ENCODE measurements at places on chromosomes 7 and 10.

DNA sequence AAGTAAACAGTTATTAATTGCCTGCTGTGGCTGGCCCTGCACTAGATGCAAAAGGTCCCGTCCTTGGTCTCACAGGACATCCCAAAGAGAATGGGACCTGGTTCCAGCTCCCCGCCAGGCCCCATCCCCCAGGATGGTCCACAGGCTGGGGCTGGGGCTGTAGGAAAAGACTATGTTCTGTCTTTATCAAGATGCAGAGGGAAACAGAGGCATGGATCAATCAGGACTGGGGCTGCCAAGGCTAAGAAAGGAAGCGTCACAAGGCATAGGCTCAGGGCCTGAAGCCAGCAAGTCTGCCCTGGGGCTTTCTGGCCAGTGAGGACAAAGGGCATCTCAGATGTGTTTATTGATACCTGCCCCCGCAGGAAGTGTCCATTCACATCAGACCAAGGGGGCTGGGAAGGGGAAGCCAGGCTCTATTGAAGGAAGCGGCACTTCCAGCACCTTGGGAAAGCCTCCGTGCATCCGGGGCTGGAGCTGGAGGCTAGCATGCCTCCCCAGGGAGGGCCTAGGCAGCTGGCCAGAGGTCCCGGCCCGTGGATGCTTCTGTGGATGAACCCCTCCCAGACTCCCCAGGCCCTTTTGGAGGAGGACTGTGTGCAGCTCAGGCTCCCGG, 5.8 kb downstream of the VSIR start:
- DNase-seq: no peak

- DNase-seq: no peak
These were observed 99.9 kb downstream of the MPP7 start for GRCh38 chr10:28202941-28203352.

- DNase-seq: peak; percentile 64
These were observed 43.4 kb downstream of the GLRX3 start for GRCh38 chr10:130179640-130180039.

GRCh38 chr10:103456074-103456660, 2.5 kb downstream of the CALHM1 start:
- DNase-seq: no peak

DNA sequence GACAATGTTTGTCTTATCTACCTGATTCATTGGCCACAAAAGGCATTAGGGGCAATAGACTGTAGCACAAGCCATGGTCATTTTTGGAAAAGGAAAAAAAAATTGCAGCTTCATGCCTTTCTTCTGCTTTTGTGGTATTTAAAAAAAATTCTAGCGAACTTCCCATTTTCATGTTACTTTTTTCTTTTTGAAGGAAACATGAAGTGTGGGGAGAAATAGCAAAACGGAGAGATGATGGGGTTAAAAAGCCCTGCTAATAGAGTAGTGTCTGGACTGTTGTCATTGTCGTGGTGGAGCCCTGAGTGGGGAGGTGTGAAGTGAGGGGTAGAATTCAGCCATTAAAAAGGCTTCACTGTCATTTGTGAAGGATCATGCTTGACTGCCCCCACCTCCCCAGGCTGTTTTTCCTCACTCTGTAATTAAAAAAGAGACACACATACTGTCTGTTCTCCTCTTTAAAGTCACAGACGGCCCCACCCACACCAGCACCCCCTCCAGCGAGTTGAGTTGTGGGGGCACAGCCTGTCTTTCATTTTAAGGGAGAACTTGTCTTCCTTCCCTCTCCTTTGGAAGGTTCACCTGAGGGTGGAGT, 272.4 kb downstream of the CREB5 start:
- DNase-seq: no peak

Data from head of caudate nucleus (tissue), 42 donors.